ENCODE measurements at places on chromosomes 5 and 9. TPM values are rescaled to one million over a fixed set of nuclear protein-coding genes. Genes with fewer than 3 reads are reported as not detected.
A peak's percentile ranks its signal among the peaks of the same experiment; 100 is the strongest.

GRCh38 chr9:109182940-109183798 lies 16.1 kb upstream of the FRRS1L start:
- peak; percentile 61 for DNase-seq

- DNase-seq, result peak; percentile 8
Observed at GRCh38 chr5:79795764-79796398, 106.2 kb downstream of the CMYA5 start.

DNA sequence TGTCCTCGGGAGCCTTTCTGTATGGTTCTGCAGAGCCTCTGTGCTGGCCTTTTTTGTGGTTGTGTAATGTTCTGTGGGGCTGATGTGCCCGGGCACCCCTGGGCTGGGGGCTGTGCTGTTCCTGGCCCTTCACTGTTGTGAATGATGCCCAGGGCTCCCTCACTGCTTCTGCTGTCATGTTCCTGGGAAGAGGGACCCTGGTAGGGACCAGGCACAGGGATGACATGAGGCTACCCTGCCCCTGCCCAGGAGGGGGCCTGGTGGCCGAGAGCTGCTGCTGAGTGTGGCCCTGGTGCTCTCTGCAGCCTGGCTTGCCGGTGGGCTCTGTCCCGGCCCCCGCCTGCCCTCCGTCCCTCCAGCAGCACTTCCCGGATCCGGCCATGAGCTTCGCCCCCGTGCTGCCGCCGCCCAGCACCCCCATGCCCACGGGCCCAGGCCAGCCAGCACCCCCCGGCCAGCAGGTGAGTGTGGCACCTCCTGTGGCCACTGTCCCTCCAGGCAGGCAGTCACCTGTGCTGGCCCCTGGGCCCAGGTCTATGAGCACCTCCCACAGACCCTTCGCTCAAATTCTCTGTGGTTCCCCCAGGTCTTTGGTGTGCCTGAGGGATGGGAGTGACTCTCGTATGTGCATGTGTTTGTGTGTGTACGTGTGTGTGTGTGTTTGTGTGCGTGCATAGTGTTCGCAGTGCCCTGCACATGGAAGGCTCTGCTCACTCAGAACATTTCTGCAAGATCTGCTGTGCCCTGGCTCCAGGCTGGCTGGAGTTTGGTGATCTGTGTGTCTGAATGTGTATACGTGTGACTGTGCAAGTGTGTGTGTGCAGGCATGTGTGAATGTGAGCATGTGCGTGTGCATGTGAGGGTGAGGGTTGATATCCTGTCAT lies 72.3 kb downstream of the WNK2 start:
- DNase-seq, result no peak

UNC5A gene
- total RNA-seq, result 0.34 TPM

NMUR2 gene
- not detected for total RNA-seq
